NCI-H524 (cell line): ENCODE measurements at places on chromosomes 12 and 14.

DNA sequence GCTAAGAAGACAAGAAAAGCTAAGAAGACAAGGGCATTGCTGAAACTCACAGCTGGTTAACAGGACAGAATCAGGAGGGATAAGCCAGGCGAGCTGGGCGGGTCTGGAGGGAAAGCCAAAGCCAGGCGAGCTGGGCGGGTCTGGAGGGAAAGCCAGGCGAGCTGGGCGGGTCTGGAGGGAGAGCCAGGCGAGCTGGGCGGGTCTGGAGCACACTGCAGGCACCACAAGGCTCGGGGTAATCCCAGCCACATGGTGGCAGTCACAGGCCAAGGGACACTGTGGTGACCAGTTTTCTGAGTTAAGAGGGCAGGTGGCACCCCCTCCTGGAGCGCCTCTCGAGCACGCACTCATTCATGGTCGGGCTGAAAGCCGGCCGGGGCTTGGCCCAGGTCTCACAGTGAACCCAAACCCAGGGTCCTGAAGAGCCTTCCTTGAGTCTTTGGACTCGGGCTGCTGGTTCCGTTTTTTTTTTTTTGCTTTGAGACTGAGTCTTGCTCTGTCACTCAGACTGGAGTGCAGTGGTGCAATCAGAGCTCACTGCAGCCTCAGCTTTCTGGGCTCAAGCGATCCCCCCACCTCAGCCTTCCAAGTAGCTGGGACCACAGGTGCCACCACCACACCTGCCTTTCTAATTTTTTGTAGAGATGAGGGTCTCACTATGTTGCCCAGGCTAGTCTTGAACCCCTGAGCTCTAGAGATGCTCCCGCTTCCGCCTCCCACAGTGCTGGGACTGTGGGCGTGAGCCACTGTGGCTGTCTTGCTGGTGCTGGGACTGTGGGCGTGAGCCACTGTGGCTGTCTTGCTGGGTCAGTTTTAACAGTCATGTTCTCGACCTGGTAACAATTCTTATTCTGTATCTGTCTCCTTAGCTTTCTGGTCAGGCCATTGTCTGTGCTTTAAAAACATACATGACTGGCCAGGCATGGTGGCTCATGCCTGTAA is 40.2 kb downstream of the HSP90AA1 start:
- DNase-seq: peak; percentile 97

GRCh38 chr14:61526405-61527312 is 168.7 kb upstream of the HIF1A start:
- no peak for DNase-seq

DNA sequence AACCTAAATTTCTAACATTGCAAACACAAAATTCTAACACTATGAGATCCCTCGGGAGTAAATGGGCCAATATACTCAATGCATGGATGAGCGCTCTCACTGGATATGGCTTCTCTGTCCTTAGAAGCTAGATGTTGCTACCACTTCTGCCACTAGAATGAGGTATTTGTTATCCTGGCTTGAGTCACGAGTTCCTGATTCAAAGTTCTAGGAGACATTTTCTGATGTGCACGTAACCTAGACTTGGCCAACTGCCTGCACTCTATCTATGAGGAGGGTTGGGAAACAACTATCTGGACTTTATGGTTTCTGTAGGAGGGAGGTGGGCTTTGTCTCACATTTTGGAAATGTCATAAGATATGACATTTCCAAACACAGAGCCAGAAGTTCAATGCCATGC is 37.6 kb downstream of the FERMT2 start:
- DNase-seq: no peak

GRCh38 chr12:117227000-117227653 is 36.9 kb upstream of the FBXO21 start:
- no peak for DNase-seq

DNA sequence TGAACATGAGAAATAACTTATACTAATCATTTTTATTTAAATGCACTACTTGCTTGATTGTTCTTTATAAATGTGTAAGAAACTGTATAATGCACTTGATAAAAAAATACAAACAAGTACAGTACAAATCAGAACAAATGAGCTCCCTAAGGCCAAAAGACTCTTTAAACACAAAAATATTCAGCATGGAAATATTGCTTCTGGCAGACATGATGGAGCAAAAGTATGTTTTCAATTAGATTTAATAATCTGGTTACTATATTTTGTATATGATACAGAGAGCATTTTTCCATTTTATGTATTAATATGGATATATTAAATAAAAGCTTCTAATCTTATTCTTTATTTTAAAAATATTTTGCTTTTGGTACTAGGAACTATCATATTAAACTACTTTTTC is 800.2 kb upstream of the LRFN5 start:
- no peak for DNase-seq
